Caco-2 (cell line): ENCODE measurements at places on chromosomes 12 and 14.

DNA sequence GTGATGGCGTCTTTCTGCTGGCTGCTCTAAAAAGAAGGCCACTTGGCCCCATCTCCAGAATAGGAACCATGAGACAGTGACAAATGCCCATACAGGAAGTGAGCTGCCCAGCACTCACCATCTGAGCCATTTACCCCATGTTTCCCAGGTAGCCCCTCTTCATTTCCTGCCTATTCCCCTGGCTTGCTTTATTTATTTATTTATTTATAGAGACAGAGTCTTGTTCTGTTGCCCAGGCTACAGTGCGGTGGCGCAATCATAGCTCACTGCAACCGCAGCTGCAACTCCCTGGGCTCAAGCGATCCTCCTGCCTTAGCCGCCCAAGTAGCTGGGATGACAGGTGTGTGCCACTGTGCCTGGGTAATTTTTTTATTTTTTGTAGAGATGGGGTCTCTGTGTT, 71.2 kb downstream of the RIN3 start:
- H3K27ac ChIP-seq = no peak overlapping the region
- no peak overlapping the region for H3K4me3 ChIP-seq
- H3K36me3 ChIP-seq = no peaks in the 10 kb centered on the region; the same call in 1 of the 2 replicates
- H3K27me3 ChIP-seq = no peaks in the 10 kb centered on the region
- H3K4me1 ChIP-seq = no peaks in the 10 kb centered on the region

DNA sequence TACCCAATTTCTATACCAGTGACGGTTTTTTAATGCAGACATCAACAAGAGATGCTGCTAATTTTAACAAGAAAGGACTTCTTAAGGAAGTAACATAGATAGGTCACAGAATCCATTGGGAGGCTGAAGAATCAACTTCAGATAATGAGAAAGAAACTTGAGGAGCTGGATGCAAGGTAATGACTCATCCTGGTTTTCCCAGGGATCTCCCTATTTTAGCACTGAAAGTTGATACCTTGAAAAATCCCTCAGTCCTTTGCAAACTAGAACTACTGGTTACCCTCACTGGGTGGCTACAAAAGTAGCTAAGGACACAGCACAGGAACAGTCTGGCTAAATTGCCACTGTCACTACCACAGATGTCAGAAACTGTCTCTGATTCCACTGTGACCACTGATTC, 561.9 kb downstream of the FLRT2 start:
- H3K36me3 ChIP-seq = no peaks in the 10 kb centered on the region
- no peak for DNase-seq
- H3K27ac ChIP-seq = no peak overlapping the region
- no peak overlapping the region for H3K4me3 ChIP-seq
- H3K4me1 ChIP-seq = no peaks in the 10 kb centered on the region

GRCh38 chr14:33402604-33403003, 463.9 kb downstream of the NPAS3 start:
- no peaks in the 10 kb centered on the region for H3K27me3 ChIP-seq
- H3K27ac ChIP-seq = no peak overlapping the region
- H3K4me1 ChIP-seq = peaks cover 13% of the 10 kb centered on the region
- H3K36me3 ChIP-seq = no peaks in the 10 kb centered on the region
- DNase-seq = no peak

DNA sequence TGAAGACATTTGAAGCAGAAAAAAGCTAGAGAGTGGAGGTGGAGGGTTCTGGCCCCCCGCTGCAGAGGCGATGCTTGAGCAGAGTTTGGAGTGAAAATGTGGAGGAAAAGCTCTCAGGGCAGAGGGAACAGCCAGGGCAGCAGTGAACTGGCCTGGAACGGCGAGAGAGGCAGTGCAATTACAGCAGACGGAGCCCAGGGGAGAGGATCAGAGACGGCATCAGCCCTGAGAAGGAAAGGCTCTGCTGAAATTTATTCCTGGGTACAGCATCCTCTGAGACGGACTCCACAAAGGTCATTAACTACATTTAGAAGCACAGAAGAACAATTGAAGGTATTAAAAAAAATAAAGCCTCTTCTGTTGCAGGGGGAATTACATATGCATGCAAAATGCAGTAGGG, 14.2 kb downstream of the STON2 start:
- no peaks in the 10 kb centered on the region for H3K27me3 ChIP-seq
- no peak overlapping the region for H3K4me3 ChIP-seq
- DNase-seq = no peak
- no peaks in the 10 kb centered on the region for H3K36me3 ChIP-seq

DNA sequence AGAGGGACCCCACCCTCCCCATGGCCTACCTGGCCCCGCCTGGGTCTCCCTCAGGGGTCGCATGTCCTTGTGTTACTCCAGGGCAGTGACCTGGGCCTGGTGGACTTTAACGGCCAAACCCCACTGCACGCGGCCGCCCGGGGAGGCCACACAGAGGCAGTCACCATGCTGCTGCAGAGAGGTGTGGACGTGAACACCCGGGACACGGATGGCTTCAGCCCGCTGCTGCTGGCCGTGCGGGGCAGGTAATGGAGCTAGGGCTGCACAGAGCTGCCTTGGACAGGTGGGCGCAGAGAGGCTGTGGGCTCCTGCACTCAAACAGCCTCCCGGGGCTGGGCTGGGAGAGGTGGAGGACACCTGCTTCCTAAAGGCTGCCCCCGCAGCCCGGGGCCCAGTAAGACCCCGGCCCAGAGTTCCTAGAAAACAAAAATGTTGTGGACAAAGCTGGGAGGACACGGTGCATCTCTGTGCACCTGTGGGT, 21.6 kb downstream of the ASPG start:
- H3K27ac ChIP-seq = no peak overlapping the region
- no peaks in the 10 kb centered on the region for H3K4me1 ChIP-seq
- H3K36me3 ChIP-seq = no peaks in the 10 kb centered on the region
- DNase-seq = no peak
- no peak overlapping the region for H3K4me3 ChIP-seq

GRCh38 chr14:73797543-73798265, 53.9 kb upstream of the PTGR2 start:
- peaks cover 56% of the 10 kb centered on the region for H3K4me1 ChIP-seq
- DNase-seq = no peak
- no peaks in the 10 kb centered on the region for H3K27me3 ChIP-seq
- peak overlapping the region; percentile 56 for H3K27ac ChIP-seq
- no peaks in the 10 kb centered on the region for H3K36me3 ChIP-seq

- H3K4me3 ChIP-seq = no peak overlapping the region
- H3K36me3 ChIP-seq = no peaks in the 10 kb centered on the region
- no peak overlapping the region for H3K27ac ChIP-seq
Measured at GRCh38 chr12:123036466-123037285, 56.2 kb downstream of the ARL6IP4 start.

- no peaks in the 10 kb centered on the region for H3K4me1 ChIP-seq
- no peaks in the 10 kb centered on the region for H3K27me3 ChIP-seq
- H3K4me3 ChIP-seq = no peak overlapping the region
- no peak for DNase-seq
Measured at GRCh38 chr12:114967151-114967550, 283.2 kb upstream of the TBX3 start.

DNA sequence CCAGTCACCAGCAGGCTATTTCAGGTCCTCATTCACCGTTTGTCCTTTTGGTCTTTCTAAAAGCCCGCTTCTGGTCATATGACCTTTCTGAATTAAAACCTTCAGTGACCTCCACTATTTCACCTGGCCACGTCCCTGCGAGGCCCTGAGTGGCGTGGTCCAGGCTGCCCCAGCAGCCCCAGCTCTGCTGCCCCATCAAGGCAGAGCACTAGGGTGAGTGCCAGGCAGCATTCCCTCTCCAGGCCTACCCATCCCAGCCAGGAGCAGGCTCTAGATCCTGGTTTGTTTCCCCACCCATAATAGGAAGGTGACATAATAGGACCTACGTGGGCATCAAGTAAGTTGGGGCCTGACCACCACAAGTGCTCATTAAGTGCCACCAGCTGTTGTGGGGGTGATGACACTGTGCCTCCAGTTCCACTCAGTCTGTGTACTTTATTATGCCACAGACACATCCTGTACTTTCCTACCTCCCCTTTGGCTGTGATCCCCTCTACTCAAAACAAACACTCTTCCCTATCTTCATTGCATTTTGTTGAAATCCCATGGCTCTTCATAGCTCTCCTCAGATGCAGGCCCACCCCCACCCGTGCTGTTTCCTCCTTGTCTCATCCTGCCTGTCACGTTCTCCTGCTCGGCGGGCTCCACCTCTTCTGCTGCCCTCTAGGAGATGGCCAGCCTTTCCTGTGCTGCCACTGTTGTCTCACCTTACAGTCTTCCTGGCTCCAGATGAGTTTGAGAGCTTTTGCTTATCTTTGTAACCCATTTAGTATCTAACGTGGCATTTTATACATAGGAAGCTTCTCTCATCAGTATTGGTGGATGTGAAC, 21.4 kb downstream of the CKB start:
- no peak for DNase-seq
- no peaks in the 10 kb centered on the region for H3K4me1 ChIP-seq
- H3K36me3 ChIP-seq = peaks cover 7% of the 10 kb centered on the region
- H3K4me3 ChIP-seq = no peak overlapping the region
- no peak overlapping the region for H3K27ac ChIP-seq

- no peak overlapping the region for H3K4me3 ChIP-seq
- H3K36me3 ChIP-seq = peaks cover 2% of the 10 kb centered on the region
- no peak for DNase-seq
- no peaks in the 10 kb centered on the region for H3K27me3 ChIP-seq
- no peaks in the 10 kb centered on the region for H3K4me1 ChIP-seq
- H3K27ac ChIP-seq = no peak overlapping the region
Measured at GRCh38 chr14:67757175-67757574, 55.5 kb downstream of the RDH12 start.

GRCh38 chr12:68042212-68042699, 53.0 kb downstream of the IFNG-AS1 start:
- DNase-seq = no peak
- H3K4me3 ChIP-seq = no peak overlapping the region
- H3K36me3 ChIP-seq = no peaks in the 10 kb centered on the region
- no peaks in the 10 kb centered on the region for H3K4me1 ChIP-seq
- H3K27me3 ChIP-seq = no peaks in the 10 kb centered on the region

- H3K36me3 ChIP-seq = no peaks in the 10 kb centered on the region
- DNase-seq = no peak
- H3K27me3 ChIP-seq = no peaks in the 10 kb centered on the region
- H3K4me1 ChIP-seq = no peaks in the 10 kb centered on the region
Measured at GRCh38 chr12:16756833-16757555, 151.0 kb upstream of the LMO3 start.

DNA sequence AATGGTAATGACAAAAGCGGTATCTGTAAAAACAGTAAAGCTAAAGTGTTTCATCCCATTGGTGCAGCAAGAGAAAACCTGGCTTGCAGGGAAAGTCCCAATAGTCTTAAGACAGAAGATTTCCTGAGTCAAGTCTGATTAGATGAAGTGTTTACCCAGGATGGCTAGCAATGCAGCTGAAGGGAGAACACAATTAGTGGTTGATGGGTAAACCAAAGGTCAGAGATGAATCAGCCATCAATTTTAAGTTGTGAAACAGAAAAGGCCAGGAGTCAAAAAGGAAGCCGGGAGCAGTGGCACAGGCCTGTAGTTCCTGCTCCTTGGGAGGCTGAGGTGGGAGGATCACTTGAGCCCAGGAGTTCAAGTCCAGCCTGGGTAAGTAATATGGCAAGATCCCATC, 52.6 kb downstream of the SEC23A start:
- H3K27me3 ChIP-seq = no peaks in the 10 kb centered on the region
- peaks cover 5% of the 10 kb centered on the region for H3K36me3 ChIP-seq
- DNase-seq = peak; percentile 22
- H3K27ac ChIP-seq = no peak overlapping the region

GRCh38 chr12:130087222-130087621, 75.0 kb upstream of the FZD10 start:
- H3K27ac ChIP-seq = no peak overlapping the region
- H3K4me1 ChIP-seq = no peaks in the 10 kb centered on the region
- no peaks in the 10 kb centered on the region for H3K36me3 ChIP-seq
- no peaks in the 10 kb centered on the region for H3K27me3 ChIP-seq

GRCh38 chr12:29750928-29751220, 32.9 kb downstream of the TMTC1 start:
- no peaks in the 10 kb centered on the region for H3K36me3 ChIP-seq
- H3K4me3 ChIP-seq = no peak overlapping the region
- DNase-seq = no peak

DNA sequence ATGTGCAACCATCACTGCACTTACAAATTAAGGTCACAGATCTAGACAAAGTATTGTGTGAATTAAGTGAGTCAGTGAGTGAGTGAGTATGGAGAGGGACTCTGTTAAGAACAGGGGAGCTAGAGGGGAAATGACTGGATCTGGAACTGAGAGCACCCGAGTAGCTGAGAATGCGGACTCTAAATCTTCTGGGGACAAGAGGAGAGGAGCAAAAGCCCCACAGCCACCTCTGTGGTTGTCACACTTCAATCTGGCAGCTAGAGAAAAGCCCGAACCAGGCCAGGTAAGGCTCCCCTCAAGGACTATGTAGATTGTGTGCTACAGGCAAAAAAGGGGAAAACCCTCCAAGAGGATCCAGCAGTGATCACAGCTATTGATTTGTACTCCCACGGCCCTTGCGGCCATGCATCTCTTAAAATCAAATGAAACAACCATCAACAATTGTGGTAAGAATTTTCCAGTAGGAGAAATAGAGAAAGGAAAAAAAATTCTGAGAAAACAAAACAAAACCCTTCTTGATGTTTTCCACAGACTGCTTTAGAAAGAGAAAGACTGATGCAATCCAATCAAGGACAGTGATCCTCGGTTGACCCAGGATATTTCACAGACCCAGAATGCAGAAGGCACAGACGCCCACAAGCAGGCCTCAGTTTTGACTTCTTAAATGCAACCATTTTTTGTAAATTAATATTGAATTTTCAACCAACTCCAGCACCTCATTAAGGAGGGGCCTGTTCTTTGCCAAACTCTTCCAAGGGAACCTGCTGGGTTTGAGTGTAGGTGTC, 109.6 kb downstream of the SLC38A6 start:
- DNase-seq = no peak
- H3K27me3 ChIP-seq = no peaks in the 10 kb centered on the region
- H3K36me3 ChIP-seq = no peaks in the 10 kb centered on the region

GRCh38 chr12:79455286-79455685, 235.5 kb downstream of the PAWR start:
- peak overlapping the region; percentile 81 for H3K27ac ChIP-seq
- no peaks in the 10 kb centered on the region for H3K36me3 ChIP-seq
- H3K4me1 ChIP-seq = peaks cover 29% of the 10 kb centered on the region
- H3K4me3 ChIP-seq = no peak overlapping the region
- no peak for DNase-seq

DNA sequence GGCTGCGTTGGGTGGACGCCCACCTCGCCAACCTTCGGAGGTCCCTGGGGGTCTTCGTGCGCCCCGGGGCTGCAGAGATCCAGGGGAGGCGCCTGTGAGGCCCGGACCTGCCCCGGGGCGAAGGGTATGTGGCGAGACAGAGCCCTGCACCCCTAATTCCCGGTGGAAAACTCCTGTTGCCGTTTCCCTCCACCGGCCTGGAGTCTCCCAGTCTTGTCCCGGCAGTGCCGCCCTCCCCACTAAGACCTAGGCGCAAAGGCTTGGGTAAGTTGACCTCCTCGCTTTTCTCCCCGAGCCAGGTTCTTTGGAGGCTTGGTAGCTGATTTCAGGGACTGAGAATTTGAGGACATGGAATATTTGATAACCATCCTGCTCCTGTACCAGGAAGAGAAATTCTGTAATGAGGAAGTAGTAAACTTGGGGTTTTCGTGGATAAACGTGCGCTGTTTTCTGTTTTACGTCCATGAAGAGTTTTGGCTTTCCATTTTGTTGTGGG, 530 bp downstream of the APAF1 start:
- peak; percentile 34 for DNase-seq
- H3K27ac ChIP-seq = peak overlapping the region; percentile 75
- no peaks in the 10 kb centered on the region for H3K27me3 ChIP-seq
- H3K4me3 ChIP-seq = peak overlapping the region; percentile 95
